Metanephros (tissue), 2 donors: ENCODE measurements at places on chromosomes 11 and 22. TPM values are rescaled to one million over a fixed set of nuclear protein-coding genes. Genes with fewer than 3 reads are reported as not detected.

MMP12 gene
- total RNA-seq: 1.6 TPM

MGAT3 gene
- 13.0 TPM for total RNA-seq

HOATZ gene
- total RNA-seq: not detected

POGLUT3 gene
- 27.6 TPM for total RNA-seq

B3GAT1 gene
- total RNA-seq: 1.6 TPM

TUB gene
- total RNA-seq: 20.4 TPM

APOA1 gene
- total RNA-seq: 29.8 TPM

RPS6KA4 gene
- total RNA-seq: 16.8 TPM

P2RX3 gene
- 2.0 TPM for total RNA-seq

C11orf71 gene
- 12.3 TPM for total RNA-seq

CADM1 gene
- total RNA-seq: 104 TPM

ANGPTL5 gene
- total RNA-seq: not detected

CASP5 gene
- not detected for total RNA-seq

NXPE2 gene
- 0.70 TPM for total RNA-seq

ZBTB3 gene
- total RNA-seq: 14.8 TPM

XKR3 gene
- not detected for total RNA-seq

UPK2 gene
- total RNA-seq: 7.9 TPM

ADM2 gene
- 2.2 TPM for total RNA-seq

LRRC74B gene
- not detected for total RNA-seq

ACER3 gene
- 14.4 TPM for total RNA-seq

C1QTNF6 gene
- total RNA-seq: 17.7 TPM

PTPN5 gene
- total RNA-seq: 0.99 TPM

PLA2G6 gene
- total RNA-seq: 45.4 TPM

OR52I1 gene
- total RNA-seq: not detected
